ENCODE measurements at places on chromosomes 6 and 20. TPM values are rescaled to one million over a fixed set of nuclear protein-coding genes. Genes with fewer than 3 reads are reported as not detected.

RSPH4A gene
- 0.95 TPM for total RNA-seq

MPC1 gene
- total RNA-seq = 30.4 TPM

NKX2-4 gene
- not detected for total RNA-seq

TSPO2 gene
- not detected for total RNA-seq

LY6G6D gene
- total RNA-seq = not detected

FKBP1A gene
- 74.6 TPM for total RNA-seq

CLPSL2 gene
- total RNA-seq = not detected

COL12A1 gene
- not detected for total RNA-seq

BPIFB2 gene
- total RNA-seq = not detected

TNFRSF21 gene
- total RNA-seq = 0.92 TPM

FGD2 gene
- 6.3 TPM for total RNA-seq

DEFB124 gene
- total RNA-seq = not detected

LST1 gene
- 120 TPM for total RNA-seq

TCP11 gene
- total RNA-seq = not detected

HLA-DQB1 gene
- total RNA-seq = 97.3 TPM

SPATA25 gene
- total RNA-seq = not detected

RIPPLY2 gene
- total RNA-seq = not detected

TCF15 gene
- not detected for total RNA-seq

DEF6 gene
- 241 TPM for total RNA-seq

ZNF451 gene
- 131 TPM for total RNA-seq

IPCEF1 gene
- 53.2 TPM for total RNA-seq

DDR1 gene
- total RNA-seq = 2.6 TPM

CD164 gene
- 427 TPM for total RNA-seq

VIP gene
- not detected for total RNA-seq

PFDN4 gene
- total RNA-seq = 22.2 TPM

VGLL2 gene
- not detected for total RNA-seq

B4GALT5 gene
- total RNA-seq = 28.6 TPM

OOEP gene
- not detected for total RNA-seq

REPS1 gene
- total RNA-seq = 66.4 TPM

LHFPL5 gene
- total RNA-seq = not detected

CCM2L gene
- not detected for total RNA-seq

RAD21L1 gene
- not detected for total RNA-seq

RGS17 gene
- total RNA-seq = 0.45 TPM

Measured in natural killer cell (primary cell).